ENCODE measurements at places on chromosomes 12 and 14.
A peak's percentile ranks its signal among the peaks of the same experiment; 100 is the strongest.

GRCh38 chr14:22387776-22388241 is 201.2 kb downstream of the DAD1 start:
- DNase-seq: no peak

- DNase-seq: no peak
Observed at GRCh38 chr12:74728006-74728405, 190.4 kb downstream of the ATXN7L3B start.

DNA sequence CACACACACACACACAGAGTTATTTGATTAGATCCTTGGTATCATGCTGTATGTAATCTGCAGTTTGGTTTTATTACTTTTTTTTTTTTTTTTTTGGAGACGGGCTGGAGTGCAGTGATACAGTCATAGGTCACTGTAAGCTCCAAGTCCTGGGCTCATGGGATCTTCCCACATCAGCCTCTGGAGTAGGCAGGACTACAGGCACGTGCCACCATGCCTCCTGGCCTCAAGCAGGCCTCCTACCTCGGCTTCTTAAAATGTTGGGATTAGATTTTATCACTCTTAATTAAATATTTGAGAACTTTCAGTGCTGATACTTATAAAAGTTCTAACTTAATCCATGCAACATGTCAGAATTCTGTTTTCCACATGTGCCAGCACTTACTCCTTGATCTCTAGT is 31.3 kb upstream of the PSEN1 start:
- DNase-seq: no peak

DNA sequence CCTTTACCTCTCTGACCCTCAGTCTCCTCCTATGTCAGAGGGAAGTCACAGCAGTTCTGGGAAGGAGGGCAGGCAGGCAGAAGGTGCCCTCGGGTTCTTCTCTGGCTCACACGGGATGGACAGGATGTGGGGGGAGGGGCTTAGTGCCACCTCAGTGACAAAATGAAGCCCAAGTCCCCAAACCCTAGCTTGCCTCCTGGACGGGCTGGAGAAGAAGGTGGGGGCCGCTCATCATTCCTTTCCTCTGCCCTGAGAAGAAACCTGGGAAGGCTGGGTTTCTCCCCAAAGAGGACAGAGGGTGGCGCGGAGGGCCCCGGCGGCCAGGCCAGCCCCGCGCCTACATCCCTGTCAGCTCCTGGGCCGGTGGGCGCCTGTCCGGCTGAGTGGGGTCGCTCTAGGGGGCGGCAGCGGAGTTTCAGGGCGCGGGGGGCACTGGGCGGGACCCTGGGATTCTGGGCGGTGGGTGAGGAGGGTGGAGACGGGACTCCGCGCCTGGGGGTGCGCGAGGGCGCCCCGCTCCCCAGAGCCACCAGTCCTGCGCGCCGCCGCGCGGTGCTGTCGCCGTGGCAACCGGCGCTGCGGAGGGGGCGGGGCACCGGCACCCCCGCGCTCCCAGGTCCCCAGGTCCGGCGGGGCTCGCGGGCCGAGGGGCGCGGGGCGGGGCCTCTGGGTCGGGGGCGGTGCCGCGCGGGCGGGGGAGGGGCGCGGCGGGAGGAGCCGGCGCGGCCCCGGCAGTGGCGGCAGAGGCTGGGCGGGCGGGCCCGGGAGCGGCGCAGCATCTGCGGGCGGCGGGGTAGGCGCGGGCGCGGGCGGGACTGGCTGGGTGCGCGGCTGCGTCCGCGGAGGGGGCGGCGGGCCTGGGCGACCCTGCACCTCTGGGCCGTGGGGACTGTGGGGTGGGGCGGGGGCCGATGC is at the start of gene TMEM121:
Gene TMEM121, plus strand, starts transcription at position 723 of the 915 bp plus-strand sequence. CDS start 2,252 bp downstream, outside the sequence.
- peak; percentile 31 for DNase-seq

GRCh38 chr14:74018174-74018585 is 908 bp downstream of the ENTPD5 start:
- peak; percentile 47 for DNase-seq

DNA sequence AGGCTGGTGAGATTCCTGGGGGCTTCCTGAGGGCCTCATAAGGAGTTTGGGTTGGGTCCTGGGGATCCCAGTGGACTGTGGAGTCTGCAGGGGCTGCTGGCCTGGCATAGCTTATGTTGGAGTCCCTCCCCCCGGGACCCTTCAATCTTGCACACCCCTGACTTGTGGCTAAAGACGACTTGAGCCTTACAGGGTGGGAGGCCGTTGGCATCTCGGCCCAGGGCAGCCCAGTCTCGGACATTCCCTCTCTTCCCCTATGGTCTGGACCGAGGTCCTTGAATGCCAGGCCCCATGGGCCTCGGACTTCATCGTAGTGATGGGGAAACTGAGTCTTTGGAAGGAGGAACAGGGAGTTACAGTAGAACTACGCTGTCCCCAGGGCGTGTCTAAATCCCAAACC is 12.5 kb downstream of the RTL1 start:
- DNase-seq: no peak

- no peak for DNase-seq
Observed at GRCh38 chr12:122322501-122322900, 56.2 kb upstream of the VPS33A start.

- DNase-seq: no peak
Observed at GRCh38 chr14:99177886-99178835, 93.8 kb downstream of the BCL11B start.

DNA sequence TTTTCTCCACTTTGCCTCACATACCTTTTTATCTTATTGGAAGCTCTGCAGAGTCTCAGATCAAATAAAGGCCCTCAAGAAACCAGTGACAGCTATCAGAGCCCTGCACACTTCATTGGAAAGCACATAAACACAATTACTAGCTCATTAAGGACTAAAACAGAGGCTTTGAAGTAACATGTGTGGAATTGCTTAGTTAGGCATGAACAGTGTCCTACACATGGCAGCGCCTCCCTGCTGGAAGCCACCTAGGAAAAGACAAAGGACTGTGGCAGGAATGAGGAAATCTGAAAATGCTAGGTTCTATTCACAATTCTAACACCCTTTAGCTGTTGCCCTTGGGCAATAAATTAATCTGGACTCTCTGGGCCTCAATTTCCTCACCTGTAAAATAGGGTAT is 89.4 kb downstream of the SUDS3 start:
- DNase-seq: no peak

DNA sequence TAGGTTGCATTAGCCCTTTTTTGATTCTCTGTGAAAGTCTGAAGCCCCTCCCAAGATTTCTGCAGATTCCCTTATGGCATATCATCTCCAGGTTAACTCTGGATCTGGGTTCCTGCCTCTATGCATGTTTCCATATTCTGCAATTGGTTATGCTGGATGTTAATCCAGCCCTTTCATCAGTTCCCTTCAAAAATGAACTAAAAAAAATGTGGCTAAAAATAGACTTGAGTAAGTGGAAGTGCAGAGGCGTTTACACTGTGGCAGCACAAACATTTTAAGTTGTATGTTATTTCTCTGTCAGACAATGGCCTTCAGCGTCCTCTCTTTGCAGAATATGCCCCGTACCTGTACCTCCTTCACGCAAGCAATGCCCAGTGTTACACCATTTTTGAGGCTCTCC is 11.4 kb downstream of the MGST1 start:
- DNase-seq: no peak

- no peak for DNase-seq
Observed at GRCh38 chr12:24770334-24770733, 178.6 kb downstream of the BCAT1 start.

GRCh38 chr14:35909665-35910064 is 83.5 kb downstream of the BRMS1L start:
- no peak for DNase-seq

DNA sequence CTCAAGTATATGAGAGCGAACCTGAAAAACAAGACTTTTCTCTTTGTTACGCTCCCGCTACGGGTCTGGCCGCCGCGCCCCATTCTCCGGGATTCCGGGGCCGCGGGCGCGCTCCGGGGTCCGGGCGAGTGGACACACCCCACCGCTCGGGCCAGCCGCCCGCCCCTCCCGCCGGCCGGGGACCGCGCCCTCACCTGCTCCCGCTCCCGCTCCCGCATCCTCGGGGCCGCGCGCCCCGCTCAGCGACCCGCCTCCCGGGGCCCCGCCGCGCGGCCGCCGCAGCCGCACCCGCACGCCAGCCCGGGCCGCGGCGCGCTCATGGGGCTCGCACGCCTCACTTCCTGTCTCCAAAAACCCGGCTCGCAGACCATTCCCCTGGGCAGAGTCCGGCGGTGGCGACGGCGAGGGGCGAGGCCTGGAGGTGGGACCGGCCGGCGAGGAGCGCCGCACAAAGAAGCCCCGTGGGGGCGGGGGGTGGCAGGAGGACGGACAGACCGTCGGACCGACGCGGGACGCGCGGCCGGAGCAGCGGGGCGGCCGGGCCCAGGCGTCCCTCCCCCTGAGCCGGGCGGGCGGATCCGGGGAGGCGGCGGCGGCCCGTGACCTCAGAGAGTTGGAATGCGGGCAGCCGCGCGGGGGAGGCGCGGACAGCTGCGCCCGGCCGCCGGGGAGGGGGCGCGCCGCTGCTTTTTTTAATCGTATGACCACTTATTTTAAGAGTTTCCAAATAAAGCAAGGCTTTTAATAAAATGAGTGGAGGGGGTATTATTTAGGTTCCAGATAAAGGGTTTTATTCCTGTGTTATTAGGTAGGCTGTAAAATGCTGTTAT is at the start of gene PTPN21:
Gene PTPN21, minus strand, starts transcription at position 551 of the 830 bp plus-strand sequence. CDS start 4,590 bp downstream, outside the sequence.
- no peak for DNase-seq

DNA sequence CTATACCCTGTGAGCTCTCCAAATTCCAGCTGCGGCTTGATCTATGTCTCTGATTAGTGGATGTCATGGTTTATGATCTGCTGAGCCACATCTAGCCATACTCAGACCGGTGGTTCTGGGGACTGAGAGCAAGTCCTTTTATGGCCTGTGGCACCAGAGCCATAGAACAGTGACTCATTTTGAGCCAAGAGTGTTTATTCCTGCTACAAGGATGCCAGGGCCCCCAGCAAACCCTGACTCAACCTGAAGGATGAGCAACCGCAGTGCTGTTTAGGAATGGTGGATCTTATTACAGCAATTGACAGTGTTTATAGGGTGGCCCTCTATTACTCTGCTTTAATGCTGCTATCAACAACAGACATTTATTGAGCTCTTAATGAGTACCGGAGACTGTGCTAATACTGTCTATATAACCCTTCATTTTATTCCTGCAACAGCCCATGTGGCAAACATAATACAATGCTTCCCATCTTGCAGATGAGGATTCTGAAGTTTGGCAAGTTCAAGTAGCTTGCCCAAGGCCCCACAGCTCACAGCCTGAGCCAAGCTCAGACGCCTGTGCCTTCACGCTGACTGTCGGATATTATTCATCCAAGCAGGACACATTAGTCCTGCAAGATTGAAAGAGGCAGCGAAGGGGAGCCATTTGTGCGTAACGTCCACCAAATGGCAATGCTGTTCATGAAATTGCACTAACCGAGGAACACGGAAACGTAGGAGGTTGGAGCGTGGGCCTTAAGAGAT is 273.6 kb upstream of the PWP1 start:
- no peak for DNase-seq

DNA sequence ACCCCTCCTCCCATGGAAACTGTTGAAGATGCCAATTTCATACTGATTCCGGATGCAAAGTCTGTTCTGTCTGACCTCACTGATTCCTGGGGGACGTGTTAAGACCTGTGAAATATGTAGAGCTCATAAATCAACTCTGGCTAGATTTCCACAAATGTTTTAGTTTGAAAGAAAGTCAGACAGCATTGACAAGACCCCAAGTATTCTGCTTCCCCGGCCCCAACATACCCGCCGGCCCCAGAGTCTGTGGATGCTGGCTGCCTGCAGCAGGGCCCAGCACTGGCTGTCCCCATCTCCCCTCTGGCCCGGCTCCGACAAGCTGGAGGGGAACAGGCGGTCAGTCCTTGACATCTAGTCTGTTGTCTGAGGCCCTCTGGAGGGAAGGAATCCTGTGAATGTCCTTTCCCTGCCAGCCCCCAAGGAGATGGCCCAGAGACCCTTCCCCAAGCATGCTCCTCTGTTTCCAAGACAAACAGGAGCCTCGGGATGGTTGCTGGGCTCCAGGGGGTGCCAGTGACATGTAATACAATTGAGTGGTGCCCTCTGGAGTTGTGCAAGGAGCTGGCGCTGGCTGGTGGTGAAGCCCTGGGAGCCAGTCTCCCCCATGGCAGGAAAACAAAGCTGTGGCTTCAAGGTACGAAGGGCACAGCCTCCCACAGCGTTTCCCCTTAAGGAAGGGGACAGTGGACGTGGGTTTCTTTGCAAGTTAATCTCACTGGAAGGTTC is 22.3 kb downstream of the FBLN5 start:
- no peak for DNase-seq

- DNase-seq: no peak
Observed at GRCh38 chr12:3732901-3733300, 20.0 kb downstream of the CRACR2A start.

GRCh38 chr12:110015132-110015531 is 15.9 kb downstream of the ANKRD13A start:
- DNase-seq: no peak

- no peak for DNase-seq
Observed at GRCh38 chr14:78335531-78335930, 165.4 kb downstream of the NRXN3 start.

GRCh38 chr12:46266382-46266791 is 2.5 kb downstream of the SLC38A1 start:
- peak; percentile 45 for DNase-seq

GRCh38 chr12:52805739-52806138 is 8.2 kb downstream of the KRT4 start:
- no peak for DNase-seq

- no peak for DNase-seq
Observed at GRCh38 chr14:55412676-55413075, 1.0 kb upstream of the ATG14 start.

DNA sequence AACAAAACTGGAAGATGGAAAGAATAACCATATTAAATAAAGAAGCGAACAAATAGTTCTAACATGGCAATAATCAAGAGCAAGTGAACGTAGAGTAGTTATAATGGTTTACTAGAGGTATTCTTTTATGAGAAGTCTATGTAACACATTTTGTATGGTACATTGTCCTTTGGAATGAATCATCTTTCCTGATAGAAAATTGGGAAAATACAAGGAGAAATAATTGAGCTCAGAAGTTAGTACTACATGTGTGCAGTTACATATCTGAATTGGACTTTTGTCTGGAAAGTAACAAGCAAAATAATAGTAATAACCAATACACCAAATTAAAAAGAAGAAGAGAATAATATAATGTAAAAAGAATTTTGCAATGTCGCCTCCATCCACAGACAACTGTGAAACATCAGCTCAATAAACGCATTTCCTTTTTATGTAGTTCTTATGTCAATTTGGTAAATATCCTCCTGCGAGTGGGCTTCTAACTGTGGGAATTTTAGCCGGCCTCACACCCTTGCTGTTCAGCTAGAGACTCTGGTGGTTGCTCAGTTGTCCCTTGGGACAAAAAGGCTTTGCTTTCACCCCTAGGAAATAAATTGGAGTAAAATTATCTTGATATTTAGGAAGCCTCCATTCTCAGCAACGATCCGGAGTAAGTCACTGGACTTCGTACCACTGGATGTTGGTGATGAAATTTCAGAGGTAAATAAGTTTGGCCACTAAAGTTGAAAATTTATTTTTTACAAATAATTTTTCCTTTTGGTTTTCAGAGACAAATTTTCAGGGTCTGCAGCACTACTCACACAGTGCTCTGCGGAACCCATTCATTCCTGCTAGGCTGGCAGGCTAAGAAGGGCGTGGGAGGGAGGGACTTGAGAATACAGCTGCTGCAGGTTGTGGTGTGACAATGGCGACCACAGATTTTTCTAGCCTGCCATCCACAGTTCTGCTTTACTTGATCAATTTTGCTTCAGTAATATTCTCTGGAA is 1.1 kb upstream of the TUBA1A start:
- no peak for DNase-seq

Data from activated CD4-positive, alpha-beta T cell treated with anti-CD3 and anti-CD28 coated beads, Interleukin-10, Interleukin-2, amounts not matched to agents 100 ng/mL and 50 ng/mL, durations not matched to agents 16 hours and 8 hours (primary cell).